Mesothelial cell of epicardium (in vitro differentiated cells): ENCODE measurements at places on chromosomes 3 and 15. TPM values are rescaled to one million over a fixed set of nuclear protein-coding genes. Genes with fewer than 3 reads are reported as not detected.
A peak's percentile ranks its signal among the peaks of the same experiment; 100 is the strongest.

The RARRES1 gene
- total RNA-seq: 48.9 to 53.0 TPM (median 51.9 TPM) in 3 replicates

DNA sequence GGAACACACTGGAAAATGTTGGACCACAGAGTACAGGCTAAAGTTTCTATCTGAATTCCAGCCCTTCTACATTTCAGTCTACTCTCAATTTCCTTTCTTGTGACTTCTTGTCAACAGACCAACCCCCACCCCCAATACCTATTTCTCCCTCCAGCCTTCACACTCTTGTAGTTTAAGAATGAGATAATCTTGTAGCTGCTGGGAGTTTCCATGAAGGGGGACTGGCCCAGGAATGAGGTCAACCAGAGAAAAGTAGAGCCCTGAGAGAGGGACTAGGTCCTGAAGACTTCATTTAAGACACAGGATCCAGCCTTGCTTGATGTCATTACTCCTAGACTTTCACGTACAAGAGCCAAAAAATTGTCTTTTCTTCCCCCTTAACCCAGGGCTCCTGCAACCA lies 29.5 kb upstream of the FAM107A start:
- DNase-seq: no peak
- no peaks in the 10 kb centered on the region for H3K4me1 ChIP-seq
- no peaks in the 10 kb centered on the region for H3K36me3 ChIP-seq
- H3K27ac ChIP-seq: no peak overlapping the region
- H3K27me3 ChIP-seq: peaks cover 43% of the 10 kb centered on the region

DNA sequence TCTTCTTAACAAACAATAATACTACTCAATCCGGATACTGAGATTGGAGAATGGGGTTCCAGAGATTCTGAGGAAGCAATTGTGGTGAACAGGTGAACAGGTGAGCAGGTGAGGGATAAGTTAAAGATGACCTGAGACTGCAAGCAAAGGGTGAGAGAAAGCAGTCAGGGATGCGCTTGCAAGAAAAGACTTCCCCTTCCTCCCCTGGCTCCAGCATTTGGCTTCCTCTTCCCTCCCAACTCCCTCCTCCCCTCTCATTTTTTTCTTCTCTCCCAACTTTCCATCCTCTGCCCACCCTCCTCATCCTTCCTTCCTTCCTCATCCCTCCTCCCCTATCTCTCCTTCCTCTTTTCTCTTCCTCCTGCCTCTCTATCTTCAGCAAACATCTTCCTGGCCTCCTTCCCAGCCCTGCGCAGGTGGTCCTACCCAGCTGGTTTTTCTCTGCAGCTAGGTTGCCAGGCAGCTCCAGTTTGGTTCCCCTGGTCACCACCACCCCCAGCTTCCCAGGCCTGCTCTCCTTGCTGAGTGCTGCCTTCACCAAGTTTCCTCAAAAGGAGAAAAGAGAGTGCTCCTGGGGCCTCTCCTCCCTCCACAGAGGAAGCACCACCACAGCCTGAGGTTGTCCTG lies 10.4 kb upstream of the VIPR1 start:
- H3K4me3 ChIP-seq: no peak overlapping the region
- peak; percentile 9 for DNase-seq
- peaks cover 8% of the 10 kb centered on the region for H3K4me1 ChIP-seq
- H3K36me3 ChIP-seq: no peaks in the 10 kb centered on the region
- H3K27ac ChIP-seq: no peak overlapping the region

GRCh38 chr15:58308742-58309355 lies 122.9 kb upstream of the LIPC start:
- H3K36me3 ChIP-seq: no peaks in the 10 kb centered on the region
- H3K4me1 ChIP-seq: peaks cover 18% of the 10 kb centered on the region
- DNase-seq: no peak
- H3K27me3 ChIP-seq: no peaks in the 10 kb centered on the region

DNA sequence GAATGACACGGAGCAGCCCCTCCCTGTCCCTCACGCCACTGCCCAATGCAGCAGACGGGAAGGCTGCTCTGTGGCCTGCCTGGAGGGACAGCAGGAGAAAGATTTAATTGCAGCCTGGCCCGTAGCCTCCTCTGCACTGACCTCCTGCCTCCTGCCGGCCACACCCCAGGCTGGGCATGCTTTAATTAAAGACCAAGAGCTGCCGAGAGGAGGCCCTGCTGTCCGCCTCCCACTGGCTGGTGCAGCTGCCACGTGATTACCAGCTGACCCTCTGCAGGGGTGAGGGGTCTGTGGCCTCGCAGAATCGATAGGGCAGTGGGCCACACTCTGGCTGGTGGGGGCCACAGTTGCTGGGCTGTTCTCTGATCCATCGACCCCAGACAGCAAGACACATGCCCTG lies 100.2 kb upstream of the PRR23E start:
- DNase-seq: no peak
- H3K36me3 ChIP-seq: peaks cover 2% of the 10 kb centered on the region
- H3K27me3 ChIP-seq: peaks cover 7% of the 10 kb centered on the region

- no peak overlapping the region for H3K4me3 ChIP-seq
- peaks cover 8% of the 10 kb centered on the region for H3K4me1 ChIP-seq
- H3K36me3 ChIP-seq: no peaks in the 10 kb centered on the region
- no peak overlapping the region for H3K27ac ChIP-seq
- no peak for DNase-seq
Observed at GRCh38 chr3:140023616-140024530, 88.9 kb downstream of the CLSTN2 start.
